NCI-H2107 (cell line): ENCODE measurements at places on chromosomes 11 and 22.

DNA sequence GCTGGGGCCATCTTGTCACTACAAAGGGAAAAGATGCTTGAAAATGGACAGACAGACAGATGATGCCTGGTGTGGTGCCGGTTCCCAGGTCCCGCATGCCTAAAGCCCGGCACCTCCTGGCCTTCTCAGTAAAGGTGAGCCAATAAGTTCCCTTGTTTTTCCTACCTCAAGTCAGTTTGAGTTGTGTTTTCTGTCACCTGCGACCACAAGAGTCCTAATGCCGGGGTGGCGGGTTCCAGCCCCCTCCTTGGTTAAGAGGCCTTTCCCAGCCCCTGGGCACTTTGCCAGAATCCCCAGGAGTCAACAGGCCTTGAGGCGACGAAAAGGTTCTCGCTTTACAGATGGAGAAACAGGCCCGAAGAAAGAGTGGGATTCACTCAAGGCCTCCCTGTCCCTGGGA, 9.0 kb downstream of the FGF19 start:
- DNase-seq = no peak

- DNase-seq = no peak
Measured at GRCh38 chr11:64762277-64762673, 2.5 kb upstream of the PYGM start.

GRCh38 chr22:36311386-36312085, 58.6 kb downstream of the APOL1 start:
- DNase-seq = no peak

DNA sequence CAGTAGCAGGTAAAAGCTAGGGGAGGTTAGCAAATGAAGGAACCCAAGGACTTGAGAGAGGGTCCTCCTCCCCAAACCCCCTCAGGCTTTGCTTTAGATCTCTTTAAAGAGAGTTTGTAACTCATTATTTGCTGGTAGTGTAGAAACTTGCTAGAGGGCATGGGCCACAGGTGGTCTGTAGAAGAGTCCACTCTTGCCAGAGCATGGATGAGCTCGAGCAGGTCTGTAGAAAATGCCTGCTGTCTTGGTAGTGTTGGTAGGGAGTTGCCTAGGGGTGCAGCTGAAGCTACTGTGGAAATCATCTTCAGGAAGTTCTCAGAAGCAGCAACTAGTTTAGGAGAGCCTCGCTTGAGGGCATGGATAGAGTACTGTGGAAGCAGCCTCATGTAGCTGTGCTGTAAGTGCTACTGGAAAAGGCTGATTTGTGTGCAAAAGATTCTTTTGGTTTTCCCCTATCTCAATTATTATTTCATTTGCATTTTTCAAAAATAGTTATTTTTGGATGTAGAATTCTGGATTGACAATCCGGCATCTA, 104.3 kb downstream of the TMEM135 start:
- DNase-seq = no peak

- DNase-seq = no peak
Measured at GRCh38 chr11:62905296-62905695, 15.9 kb downstream of the CHRM1 start.

DNA sequence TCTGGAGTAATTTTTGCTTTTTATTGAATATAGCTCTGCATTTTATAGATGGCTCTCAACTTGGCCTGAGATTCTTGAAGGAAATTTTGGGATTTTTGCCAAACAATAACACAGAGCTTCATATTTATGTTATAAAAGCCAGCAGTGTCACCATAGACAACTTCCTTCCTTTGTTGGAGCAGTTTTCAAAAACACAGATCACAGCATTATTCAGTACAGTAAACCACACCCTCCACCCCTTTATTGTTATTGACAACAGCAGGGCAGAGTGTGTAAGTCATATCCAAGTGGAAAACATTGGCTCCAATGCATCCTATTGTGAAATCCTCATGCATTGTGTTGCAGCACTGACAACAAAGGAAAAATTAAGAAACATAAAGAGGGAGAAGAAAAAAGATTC, 62.6 kb upstream of the PRSS23 start:
- no peak for DNase-seq
